Left kidney (tissue), 8 donors: ENCODE measurements at places on chromosomes 2 and 18. TPM values are rescaled to one million over a fixed set of nuclear protein-coding genes. Genes with fewer than 3 reads are reported as not detected.

- DNase-seq, result no peak
These were observed 131.1 kb downstream of the KIAA1328 start for GRCh38 chr18:36960038-36960437.

- no peak for DNase-seq
These were observed 87.4 kb upstream of the GLS start for GRCh38 chr2:190792956-190793888.

DNA sequence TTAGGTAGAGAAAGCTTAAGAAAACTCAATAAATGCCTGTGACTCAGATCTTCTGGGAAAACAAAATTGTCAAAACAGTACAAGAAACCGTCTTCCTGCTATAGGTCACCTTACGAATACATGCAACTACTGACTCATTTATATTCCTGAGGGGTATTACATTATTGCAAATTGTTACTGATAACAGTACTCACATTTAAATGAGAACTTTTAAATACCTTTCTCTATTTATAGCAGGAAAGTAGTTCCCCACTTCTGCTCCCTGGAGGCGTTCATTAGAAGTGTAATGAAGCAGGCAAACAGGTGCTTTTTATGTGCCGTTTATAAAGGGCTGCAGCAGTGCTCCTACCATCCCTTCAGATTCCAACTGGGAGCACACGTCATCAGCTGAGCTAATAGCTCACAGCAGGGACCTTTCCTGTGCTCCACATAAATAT is 65.1 kb upstream of the RPRM start:
- DNase-seq, result peak; percentile 25

SF3B1 gene
- 607 TPM for polyA plus RNA-seq

PTPRM gene
- 107 TPM for polyA plus RNA-seq

SATB2 gene
- polyA plus RNA-seq, result 18.7 TPM
